Midbrain (tissue), 1 donor: ENCODE measurements at places on chromosomes 1 and 21.

DNA sequence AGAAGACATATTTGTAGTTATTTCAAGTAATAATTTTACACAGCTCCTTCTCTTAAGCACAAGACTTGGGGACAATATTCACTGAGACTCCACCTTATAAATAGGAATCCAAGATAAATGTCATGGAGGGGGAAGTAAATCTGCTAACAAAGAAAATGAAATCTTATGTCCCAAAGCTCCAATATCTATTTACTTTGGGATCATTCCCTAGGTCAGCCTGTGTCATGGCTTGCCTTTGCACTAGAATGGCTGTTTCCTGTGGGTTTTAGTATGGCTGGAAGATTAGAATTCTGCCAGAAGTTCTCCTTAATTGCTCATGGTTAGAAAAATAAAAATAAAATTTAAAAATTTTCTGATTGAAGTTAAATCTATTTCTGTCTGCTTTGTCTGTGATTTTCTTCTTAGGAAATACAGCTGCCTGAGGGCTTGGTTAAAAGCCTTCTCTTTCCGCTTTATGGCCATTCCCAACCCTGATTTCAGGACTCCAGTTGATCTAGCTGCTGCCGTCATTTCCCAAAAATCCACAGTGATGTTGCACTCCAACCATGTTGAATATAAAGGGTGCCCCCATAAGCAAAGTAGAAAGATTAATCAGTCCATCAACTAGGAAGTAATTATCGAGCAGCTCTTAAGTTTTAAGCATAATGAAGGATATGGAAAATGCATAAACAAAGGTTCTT is 326.4 kb upstream of the LYPLAL1 start:
- no peak for DNase-seq

DNA sequence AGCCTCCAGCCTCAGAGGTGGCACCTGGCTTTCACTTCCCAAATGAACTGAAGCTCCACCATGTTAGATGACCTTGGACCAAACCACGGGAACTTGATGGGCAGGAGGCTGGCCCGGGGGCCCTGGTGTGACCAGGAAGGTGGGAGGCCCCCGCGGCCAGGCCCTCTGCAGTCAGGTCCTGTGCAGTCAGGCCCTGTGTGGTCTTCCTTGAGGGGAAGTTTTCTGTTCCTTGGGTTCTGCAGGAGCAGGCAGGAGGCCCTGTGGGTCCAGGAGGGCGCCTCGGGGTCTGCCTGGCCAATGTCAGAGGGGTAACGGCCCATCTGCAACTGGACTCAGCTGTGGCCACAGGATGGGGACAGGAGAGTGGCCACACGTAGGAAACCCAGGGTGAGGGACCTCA is 13.0 kb downstream of the PRDM16 start:
- no peak for DNase-seq

GRCh38 chr1:46053734-46054133 is 78.7 kb downstream of the PIK3R3 start:
- DNase-seq = no peak

GRCh38 chr1:36256558-36257374 is 32.5 kb downstream of the THRAP3 start:
- no peak for DNase-seq

GRCh38 chr1:96596226-96596922 is 125.2 kb upstream of the PTBP2 start:
- peak; percentile 14 for DNase-seq

DNA sequence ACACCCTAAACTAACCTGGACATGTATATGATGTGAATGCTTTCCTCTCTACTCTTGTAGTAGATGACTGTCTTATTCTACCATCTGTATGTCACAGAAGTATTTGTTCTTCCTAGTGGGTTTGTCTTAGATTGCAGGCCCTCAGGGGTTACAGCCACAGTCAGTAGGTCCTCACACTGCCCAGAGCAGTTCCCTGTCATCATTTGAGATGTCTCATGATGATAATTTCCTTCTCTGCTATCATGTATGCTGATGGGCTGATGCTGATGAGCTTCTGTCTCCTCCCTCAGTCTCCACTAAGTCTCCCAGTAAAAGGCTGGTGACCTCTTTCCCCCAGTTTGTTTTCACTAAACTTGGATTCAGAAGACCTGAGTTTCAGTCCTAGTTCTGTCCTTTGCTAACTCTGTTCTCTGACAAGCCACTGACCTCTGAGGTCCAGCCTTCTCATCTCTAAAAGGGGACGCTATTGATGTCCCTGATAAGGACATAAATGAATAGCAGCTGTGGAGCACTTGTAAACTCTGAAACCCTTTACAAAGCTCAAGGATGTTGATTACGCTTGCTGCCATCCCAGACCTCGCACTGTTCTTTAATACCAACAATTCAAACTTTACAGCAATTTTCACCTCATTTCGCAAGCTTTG is 3.1 kb upstream of the ETV3 start:
- no peak for DNase-seq

DNA sequence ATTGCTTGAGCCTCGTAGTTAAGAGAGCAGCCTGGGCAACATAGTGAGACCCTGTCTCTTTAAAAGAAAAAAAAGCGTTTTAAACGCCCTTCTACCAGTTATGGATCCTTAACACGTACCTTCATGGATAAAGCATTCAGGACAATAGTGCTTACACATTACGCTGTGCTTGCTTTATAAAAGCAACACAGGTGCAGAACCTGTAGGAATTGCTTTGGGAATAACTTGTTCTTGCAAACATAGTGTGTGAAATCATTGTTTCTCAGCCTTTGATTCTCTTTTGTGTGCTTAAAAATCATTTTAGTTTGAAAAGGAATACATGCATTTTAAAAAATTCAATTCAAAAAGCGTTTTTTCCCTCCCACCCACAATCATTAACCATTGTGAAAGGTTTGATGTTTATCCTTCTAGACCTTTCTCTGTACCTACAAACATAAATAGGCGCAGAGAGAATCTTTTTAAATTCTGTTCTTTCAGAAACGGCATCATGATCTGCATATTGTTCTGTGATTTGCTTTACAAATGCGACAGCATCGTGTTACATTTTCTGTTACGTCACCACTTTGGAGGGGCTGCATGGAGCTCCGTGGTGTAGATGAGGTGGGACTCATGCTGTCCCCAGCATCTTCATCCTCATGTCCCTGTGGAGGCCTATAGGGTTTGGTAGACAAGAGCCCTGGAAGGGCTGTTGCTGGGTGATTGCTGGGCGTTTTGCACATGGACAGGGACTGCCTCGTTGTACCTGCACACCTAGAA is 54.6 kb downstream of the SPSB1 start:
- no peak for DNase-seq
